Stimulated activated CD4-positive, alpha-beta T cell treated with anti-CD3 and anti-CD28 coated beads, Interleukin-15, amount 100 ng/mL, for 48 hours (primary cell): ENCODE measurements at places on chromosomes 13 and 19.

GRCh38 chr19:46452186-46452585, 19.2 kb downstream of the PNMA8A start:
- DNase-seq, result no peak

DNA sequence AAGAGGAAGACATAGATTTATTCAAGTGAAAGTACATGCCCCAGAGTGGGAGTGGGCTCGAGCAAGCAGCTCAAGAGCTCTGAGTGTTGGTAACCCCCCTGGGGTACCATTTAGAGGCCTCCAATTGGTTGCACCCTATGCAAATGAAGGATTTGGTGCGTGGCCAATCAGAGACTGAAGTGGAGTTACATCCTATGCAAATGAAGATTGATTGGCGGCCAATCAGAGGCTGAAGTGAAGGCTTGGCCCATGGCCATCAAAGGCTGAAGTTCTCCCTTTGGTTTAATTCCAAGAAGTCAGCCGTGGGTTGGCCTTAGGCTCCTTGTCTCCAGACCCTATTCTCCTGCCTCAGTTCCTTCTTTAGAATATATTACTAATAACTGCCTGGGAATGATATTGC, 12.9 kb upstream of the IGFL1 start:
- no peak for DNase-seq

GRCh38 chr13:20405691-20406090, 120.0 kb downstream of the CRYL1 start:
- DNase-seq, result no peak

- no peak for DNase-seq
These were observed 12.9 kb upstream of the RNF113B start for GRCh38 chr13:98189841-98190505.

GRCh38 chr13:79846386-79846785, 365.4 kb downstream of the NDFIP2 start:
- DNase-seq, result no peak

DNA sequence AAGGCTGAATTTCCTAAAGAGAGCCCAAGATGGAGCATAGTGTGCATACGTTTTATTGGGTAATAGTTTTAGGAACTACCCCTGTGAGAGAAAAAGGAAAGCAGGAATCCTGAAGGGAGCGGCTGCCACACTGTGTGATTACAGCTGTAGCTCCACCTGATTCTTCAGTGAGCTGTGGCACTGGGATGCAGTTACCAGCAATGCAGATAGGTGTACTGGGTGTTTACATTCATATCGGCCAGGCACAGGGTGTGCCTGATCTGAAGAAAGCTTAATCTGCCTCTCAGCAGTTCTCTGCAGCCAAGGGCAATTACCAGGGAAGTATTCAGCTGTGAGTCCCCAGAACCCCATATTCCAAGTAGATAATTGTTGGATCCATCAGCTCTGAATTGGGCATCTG, 1541.8 kb downstream of the EFNB2 start:
- no peak for DNase-seq

GRCh38 chr13:24745861-24746617, 17.9 kb upstream of the RNF17 start:
- DNase-seq, result no peak

GRCh38 chr19:13343514-13343913, 162.8 kb downstream of the CACNA1A start:
- no peak for DNase-seq
